ENCODE measurements at places on chromosomes 5 and 9. TPM values are rescaled to one million over a fixed set of nuclear protein-coding genes. Genes with fewer than 3 reads are reported as not detected.

DNA sequence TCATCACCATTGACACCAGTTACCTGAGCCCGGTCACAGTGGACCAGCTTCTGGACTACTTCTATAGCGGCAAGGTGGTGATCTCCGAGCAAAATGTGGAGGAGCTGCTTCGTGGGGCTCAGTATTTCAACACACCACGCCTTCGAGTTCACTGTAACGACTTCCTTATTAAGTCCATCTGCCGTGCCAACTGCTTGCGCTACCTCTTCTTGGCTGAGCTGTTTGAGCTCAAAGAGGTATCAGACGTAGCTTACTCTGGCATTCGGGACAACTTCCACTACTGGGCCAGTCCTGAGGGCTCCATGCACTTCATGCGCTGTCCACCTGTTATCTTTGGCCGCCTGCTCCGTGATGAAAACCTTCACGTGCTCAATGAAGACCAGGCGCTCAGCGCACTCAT lies 520 bp downstream of the CCIN start:
- no peak for DNase-seq

GRCh38 chr5:129771058-129771838 lies 23.4 kb downstream of the MINAR2 start:
- peak; percentile 48 for DNase-seq

- DNase-seq, result no peak
Measured at GRCh38 chr5:59503220-59503619, 390.3 kb downstream of the PDE4D start.

GRCh38 chr9:135254176-135255032 lies 166.9 kb downstream of the OLFM1 start:
- no peak for DNase-seq

Gene ACTBL2
- polyA plus RNA-seq, result 0.10 TPM
